ENCODE measurements at places on chromosomes 6 and 20.

DNA sequence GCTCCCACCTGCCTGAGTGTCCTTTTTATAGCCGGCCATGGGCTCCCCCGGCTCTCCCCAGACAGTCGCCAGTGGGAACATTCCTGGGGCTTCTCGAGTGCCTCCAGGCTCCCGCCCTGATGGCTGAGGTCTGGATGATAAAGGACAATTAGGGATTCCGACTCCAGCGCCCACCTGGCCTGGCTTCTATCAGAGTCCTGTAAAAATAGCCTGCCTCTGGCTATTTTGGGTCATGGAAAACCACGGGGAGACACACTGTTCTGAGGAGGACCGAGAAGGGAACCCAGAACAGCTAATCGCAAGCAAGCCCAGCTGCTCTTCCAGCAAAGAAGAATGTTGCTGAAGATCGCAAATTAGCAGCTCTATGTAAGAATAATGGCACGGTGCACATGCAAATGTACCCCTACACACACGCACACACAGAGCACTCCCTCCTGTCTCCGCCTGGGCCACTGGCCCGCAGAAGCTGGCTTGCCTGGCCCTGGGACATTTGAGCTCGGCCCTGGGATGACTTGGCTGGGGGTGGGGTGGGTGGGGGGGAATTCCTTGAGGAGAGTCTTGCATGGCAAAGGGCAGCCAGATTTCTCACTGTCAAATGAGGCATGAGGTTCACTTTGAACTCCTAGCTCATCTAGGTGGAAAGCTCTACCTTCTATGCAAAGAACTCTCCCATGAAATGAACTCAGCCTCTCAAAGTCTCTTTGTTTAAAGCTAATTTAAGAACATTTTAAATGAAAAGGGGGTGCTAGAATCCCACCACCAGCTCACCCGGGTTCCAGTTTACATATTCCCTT, 55.3 kb downstream of the CTCFL start:
- DNase-seq, result no peak

- no peak for DNase-seq
These were observed 175.0 kb downstream of the GMPR start for GRCh38 chr6:16413399-16413798.

DNA sequence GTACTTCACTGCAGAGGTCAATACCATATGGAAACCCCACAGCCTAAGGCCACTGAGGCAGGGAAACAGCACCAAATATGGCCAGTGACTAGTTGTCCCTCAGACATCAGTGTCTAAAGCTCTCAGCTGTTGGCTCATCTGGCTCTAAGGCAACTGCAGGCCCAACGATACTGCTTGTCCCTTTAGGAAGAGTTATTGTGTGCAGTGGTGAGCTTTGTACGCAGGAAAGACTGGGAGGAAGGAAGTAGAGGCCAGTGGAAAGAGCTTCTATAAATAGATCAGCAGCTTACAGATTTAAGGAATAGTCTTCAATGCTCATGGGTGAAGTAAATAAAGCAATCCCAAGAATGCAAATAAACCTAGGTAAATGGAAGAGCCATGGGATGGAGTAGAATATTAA, 29.3 kb downstream of the DNAAF9 start:
- DNase-seq, result no peak

DNA sequence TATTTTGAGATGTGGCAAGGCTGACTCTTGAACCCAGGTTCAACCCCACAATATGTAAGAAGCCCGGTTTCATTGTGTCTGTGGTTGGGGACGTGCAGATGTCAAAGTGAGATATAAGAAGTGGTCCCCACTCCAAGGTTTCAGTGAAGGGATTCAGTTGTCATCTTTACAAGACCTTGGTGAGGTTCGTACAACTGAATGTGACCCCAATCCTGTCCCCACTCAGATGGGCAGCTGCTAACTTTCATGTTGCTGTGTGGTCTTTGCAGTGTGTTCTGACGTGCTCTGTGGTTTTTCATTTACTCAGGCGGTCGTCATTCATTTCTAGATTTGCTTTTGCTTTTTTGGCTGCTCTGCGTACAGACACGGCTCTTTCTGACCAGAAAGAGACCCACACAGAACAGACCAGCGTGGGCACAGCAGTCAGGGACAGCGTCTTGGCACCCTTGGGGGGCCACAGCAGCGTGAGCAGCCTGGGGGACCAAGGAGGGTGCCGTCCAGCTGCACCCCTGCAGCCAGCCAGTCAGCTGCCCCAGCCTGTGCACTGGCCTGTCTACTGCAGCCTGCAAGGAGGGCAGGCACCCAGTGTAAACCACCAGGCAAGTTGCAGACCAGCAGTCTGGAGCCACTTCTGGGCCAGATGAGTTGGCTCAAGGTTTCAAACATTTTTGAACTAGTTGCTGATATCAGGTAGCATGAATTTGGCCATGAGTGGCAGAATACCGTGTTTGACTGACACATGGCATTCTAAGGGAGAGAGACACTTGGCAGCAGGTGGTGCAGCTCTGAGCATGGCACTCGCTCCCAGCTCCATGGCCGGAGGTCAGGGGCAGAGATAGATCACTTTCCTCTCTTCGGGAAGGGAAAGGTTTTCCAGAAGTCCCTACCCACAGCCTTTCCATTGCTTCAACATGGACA, 49.4 kb upstream of the IRF4 start:
- no peak for DNase-seq

- no peak for DNase-seq
These were observed 42.9 kb downstream of the RIOK1 start for GRCh38 chr6:7432391-7433120.

DNA sequence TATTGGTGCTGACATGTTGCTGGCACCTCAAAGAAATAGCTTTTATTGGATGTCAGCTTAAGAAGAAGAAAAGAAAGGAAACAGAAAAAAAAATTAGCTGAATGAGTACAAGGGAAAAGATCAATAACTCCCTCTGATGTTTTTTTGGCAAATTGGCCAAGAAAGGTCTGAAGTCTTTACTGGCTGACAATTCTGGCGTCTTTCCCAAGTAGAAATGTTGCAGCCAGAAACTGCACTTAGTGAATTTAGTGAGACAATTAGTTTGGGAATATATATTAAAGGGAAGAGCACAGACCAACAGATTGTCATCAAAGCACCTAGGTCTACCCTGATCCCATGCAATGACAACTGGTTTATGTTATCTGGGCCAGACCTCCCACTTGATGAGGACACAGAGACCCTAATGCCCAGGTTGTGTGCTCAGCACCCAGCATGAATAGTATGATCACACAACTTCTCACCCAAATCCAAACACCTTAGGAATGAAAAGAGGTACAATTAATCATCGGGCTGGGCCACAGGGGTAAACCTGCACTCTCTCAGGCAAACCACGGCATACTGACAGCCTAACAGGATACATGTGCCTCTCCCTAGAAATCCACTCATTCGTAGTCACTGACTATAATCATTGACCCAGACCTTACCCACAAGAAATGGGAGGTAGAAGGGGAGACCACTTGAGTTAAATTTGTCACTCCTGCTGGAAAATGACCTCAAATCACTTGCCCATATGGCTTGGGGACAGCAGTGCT, 612.3 kb upstream of the ARID1B start:
- no peak for DNase-seq

DNA sequence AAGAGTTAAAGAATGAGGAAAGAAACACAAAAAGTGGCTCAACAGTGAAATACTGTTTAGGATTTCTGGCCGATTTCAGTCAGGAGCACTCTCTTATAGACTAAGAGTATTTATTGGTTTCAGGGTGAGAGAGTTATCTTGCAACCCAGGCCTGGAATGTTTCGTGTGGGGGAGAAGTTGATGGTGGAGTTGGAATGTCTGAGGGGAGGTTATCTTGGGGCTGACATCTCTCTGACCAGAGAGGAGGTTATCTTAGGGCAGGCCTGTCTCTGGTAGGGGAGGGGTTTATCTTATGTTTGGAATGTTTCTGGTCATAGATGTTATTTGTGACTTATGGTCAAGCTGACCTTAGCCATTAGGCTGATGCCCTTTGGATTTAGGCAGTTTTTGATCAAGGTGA, 80.3 kb downstream of the HTR1B start:
- DNase-seq, result no peak

- DNase-seq, result no peak
These were observed 10.8 kb upstream of the NHSL1 start for GRCh38 chr6:138510093-138510492.

DNA sequence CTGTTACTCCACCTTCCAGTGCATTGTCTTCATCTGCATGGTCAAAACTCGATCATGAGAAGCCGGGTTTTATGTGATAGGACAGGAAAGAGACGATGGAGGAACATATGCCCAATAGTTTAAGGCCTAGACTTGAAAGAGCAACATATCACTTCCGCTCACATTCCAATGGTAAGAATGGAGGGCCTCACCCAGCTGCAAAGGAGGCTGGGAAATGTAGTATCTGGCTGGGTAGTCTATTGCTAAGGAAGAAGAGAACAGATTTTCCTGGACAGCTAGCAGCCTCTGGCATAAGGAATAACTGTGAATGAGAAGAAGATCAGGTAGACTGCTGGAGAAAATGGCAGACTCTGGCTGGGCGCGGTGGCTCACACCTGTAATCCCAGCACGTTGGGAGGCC, 19.2 kb downstream of the FITM2 start:
- DNase-seq, result no peak

GRCh38 chr6:99579781-99580180, 11.3 kb upstream of the CCNC start:
- DNase-seq, result no peak

GRCh38 chr20:63736893-63737694, 630 bp downstream of the LIME1 start:
- no peak for DNase-seq

GRCh38 chr6:133436652-133437051, 195.5 kb downstream of the EYA4 start:
- no peak for DNase-seq

GRCh38 chr6:139686308-139686707, 311.9 kb upstream of the CITED2 start:
- DNase-seq, result no peak

- no peak for DNase-seq
These were observed 82.2 kb upstream of the SLC2A12 start for GRCh38 chr6:134134654-134135053.

Measured in NCI-H1436 (cell line).